ENCODE measurements at places on chromosomes 7 and 10. TPM values are rescaled to one million over a fixed set of nuclear protein-coding genes. Genes with fewer than 3 reads are reported as not detected.

Gene GPRIN2
- total RNA-seq: 0.46 TPM

Gene KAT6B
- total RNA-seq: 32.2 TPM

Gene SPDYE8
- not detected for total RNA-seq

Gene SUN3
- total RNA-seq: not detected

Gene ANXA8L1
- 109 TPM for total RNA-seq

Gene ANKRD7
- 1.4 TPM for total RNA-seq

Gene HABP2
- total RNA-seq: not detected

Gene FRMD4A
- 82.6 TPM for total RNA-seq

Gene TBX20
- total RNA-seq: not detected

Gene JAKMIP3
- total RNA-seq: 0.79 TPM

Gene HOXA9
- total RNA-seq: not detected

Gene TMEM213
- total RNA-seq: not detected

DNA sequence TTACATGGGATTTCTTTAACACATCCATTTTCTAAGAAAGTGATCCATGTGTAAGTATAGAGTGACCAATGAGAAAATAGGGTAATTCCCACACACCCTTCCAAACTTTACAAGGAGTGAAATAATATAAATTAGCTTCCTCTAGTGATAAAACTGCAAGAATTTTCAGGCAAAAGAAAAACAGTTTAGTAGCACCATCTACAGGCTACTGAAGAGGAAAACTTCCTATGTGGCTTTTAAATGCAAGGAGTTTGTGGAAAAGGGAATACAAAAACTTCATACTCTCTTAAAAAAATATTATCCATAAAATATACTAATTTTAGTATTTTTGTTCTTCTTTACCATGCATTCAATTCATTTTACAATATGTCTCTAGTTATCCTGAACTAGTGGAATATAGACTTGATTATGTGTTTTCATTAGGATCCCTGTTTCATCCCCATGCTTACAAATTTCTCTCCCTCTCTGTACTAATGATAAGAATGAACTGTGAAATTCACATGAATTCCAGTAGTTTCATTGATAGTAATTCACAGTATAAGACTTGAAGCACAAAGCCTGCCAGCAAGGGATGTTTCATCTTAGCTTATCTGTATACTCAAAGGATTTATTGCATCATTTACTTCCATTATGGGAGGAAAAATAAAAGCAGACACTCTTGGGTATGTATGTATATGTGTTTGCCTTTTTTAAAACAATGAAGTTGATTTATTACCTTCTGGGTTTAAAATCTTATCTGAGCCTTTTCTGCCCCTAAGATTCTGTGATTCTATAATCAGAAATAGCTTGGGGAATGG is 442.9 kb downstream of the AUTS2 start:
- no peak for DNase-seq

- no peak for DNase-seq
Observed at GRCh38 chr10:128047351-128047750, 78.9 kb downstream of the MKI67 start.

GRCh38 chr7:122643250-122643649 is 55.7 kb downstream of the RNF133 start:
- no peak for DNase-seq

- DNase-seq: no peak
Observed at GRCh38 chr7:17520941-17521340, 222.5 kb downstream of the AHR start.

- DNase-seq: no peak
Observed at GRCh38 chr10:59934701-59935100, 28.3 kb upstream of the CCDC6 start.

DNA sequence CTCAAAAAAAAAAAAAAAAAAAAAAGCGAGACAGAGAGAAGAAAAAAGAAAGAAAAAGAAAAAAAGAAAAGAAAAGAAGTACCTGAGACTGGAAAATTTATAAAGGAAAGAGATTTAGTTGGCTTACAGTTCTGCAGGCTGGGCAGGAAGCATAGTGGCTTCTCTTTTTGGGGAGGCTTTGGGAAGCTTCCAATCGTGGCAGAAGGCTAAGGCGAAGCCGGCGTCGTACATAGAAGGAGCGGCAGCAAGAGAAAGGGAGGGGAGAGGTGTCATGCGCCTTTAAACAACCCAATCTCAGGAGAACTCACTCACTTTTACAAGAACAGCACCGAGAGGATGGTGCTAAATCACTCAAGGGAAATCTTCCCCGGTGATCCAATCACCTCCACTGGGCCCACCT is 272.1 kb upstream of the FOXK1 start:
- no peak for DNase-seq

GRCh38 chr10:6748029-6748428 is 168.0 kb upstream of the PRKCQ start:
- DNase-seq: no peak

DNA sequence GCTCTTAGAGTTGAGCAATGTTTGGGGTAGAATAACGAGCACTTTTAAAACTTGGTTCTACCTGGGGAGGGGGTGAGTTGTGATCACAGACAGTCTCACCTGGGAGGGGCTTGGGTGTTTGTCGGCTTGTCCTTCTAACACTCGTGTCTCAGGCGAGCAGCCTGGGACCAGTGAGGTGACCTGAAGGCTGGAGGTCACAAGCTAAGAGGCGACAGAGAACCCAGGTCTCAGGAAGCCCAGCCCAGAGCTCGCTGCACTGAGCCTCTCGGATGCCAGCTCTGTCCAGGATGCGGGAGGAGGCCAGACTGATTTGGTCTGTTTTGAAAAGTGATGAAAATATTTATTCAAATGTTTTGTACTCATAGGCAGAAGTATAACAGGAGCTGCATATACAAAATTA is 11.8 kb downstream of the HTRA1 start:
- DNase-seq: no peak

GRCh38 chr7:87767827-87768226 is 108.3 kb downstream of the SLC25A40 start:
- no peak for DNase-seq

DNA sequence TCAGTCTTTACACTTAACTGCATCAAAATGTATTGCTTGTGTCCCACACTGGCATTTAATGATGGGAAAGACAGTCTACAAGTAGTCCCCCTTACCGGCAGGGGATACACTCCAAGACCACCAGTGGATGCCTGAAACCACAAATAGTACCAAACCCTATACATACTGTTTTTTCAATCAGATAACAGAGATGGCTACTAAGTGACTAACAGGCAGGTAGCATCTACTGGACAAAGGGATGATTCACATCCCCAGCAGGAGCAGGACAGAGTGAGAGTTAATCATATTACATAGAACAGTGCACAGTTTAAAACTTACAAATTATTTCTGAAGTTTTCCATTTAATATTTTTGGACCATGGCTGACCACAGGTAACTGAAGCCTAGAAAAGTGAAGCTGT is 13.2 kb downstream of the TMEM243 start:
- no peak for DNase-seq

GRCh38 chr10:48457949-48458661 is 146.8 kb downstream of the ARHGAP22 start:
- no peak for DNase-seq

- no peak for DNase-seq
Observed at GRCh38 chr7:35286422-35286821, 32.5 kb upstream of the TBX20 start.

DNA sequence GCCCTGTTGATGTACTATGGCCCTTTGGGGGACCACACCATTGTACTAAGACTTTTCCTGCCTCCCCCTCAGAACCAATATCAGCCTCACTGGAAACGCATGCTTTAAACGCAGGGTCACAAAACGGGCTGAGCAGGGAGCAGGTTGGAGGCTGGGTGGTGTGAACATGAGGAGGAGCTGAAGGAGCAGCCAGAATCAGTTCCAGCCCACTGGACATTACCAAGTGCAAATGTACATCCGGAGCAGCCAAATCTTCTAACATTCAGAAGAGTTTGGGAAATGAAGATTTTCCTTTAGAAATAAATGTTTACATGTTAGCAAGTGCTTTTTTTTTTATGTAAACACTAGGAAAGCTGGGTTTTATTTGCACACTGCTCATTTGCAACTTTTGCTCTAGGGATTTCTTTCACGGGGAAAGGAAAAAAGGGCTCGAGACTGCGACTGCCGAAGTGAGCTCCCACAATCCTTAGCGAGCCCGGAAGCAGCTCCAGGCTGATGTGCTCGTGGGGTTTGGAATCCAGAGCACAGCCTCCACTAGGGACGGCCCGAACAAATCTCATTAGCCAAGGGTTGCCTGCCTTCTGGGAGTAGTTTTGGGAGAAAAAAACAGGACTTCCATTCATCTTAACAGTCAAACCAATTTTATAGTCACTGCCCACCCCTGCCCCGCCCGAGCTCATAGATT is 108.0 kb upstream of the YAE1 start:
- DNase-seq: no peak

- no peak for DNase-seq
Observed at GRCh38 chr10:12872577-12872976, 128.9 kb downstream of the CCDC3 start.

DNA sequence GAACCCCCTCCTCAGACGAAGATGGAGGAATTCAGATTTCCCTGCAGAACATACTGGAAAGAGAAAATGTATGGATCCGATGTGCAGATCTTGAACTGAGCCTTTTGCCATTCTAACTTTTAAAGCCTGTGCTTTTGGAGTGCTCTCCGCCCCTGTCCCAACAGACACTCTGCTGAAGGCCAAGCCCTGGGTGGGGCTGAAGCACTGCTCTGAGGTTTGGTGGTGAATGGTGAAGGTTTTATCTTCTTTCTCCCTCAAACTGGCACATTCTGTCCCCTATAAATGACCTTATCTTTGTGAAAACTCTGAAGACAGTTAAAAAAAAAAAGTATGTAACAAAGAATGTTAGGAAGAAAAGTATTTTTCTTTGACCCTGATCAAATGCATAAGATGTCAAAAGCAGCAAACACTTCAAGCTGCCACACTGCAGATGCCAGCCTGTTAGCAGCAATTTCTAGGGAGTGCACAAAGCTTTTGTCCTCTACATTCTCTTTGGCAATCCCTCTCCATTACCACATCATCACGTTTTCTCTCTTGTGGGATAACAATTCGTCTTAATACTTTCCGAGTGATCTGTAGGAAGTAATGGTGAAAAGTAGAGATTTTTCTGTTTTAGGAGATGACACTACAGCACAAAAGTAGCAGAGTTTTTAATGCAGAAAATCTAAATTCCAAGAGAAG is 137.3 kb upstream of the CCDC6 start:
- DNase-seq: no peak

GRCh38 chr7:99106821-99107241 is 37.1 kb downstream of the SMURF1 start:
- DNase-seq: no peak

DNA sequence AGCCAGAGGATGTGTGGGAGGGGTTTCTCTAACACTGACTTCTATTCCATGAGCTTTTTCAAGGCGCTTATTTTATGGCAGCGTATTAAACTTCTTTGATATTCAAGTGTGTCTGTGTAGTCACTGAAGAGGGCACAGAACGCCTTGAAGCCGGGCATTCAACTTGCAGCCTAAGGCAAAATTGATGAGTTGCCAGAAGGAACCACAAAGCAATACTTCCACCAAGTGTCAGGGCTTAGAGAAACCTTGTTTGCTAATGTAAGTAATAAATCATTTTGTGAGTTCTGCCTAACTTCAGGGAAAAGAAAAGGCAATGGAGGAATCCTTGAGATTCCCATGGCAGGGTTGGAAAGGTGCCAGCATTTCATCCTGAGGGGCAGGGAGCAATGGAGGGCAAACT is 163.8 kb downstream of the LCOR start:
- no peak for DNase-seq

DNA sequence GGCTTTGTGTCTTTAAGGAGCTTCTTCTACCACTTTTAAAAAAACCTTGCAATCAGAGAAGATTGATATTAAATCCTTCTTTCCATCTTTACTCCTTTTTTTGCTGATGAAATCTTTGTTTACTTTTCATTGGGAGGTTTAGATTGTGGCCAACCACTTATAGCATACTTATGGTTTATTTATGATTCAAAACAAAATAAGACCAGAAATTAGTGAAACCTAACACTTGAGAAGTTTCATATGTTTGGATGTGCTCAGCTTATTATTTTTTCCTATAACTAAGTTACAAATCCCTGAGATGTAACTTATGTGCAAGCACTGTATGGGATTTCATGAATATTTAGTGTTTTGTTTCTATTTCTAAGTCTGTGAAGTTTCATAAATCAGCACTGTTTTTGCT is 13.5 kb upstream of the PRPS1L1 start:
- DNase-seq: no peak

- DNase-seq: no peak
Observed at GRCh38 chr10:22681783-22682183, 32.6 kb downstream of the PIP4K2A start.

DNA sequence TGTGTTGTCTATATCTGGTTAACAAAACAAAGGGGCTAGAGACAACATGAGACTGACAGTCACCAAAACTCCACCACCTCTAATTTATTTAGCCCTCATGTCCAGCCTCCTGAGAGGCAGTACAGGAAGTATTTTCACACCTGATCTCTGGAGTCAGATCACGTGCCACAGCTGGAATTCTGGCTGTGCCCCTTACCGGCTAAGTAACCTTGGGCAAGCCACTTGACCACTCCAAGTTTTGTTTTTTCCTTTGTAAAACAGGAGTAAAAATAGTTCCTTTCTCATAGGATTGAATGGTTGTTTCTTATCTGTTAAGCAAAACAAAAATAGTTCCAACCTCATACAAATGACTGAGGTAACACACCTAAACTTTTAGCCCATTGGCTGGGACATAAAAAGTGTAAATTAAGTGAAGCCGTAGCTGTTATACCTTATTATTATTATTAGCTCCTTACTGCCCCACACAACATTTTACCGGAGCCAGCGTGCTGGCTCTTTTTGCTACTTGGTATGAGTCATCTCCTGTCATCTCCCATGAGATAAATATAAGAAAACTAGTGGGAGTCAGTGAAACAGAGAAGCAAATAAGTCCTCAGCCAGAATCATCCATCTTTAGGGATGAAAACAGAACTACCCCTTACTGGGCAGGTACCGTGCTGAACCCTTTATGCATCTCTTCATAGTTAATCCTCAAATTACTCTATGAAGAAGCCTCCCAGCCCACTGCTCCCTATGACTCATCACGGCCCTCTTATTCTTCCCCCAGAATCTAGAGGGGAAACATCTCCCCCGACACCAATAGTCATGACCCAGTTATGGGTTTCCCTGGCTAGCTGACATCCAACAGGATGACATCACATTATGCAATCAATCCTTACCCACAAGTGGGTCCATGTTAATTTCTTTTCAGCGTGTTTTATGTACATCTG is 44.9 kb downstream of the PPP1R3C start:
- DNase-seq: no peak

- DNase-seq: peak; percentile 41
Observed at GRCh38 chr10:24415455-24416125, 206.7 kb downstream of the KIAA1217 start.

GRCh38 chr10:1026578-1026977 is 919 bp upstream of the IDI2 start:
- no peak for DNase-seq
